Stomach (tissue), 19 donors: ENCODE measurements at places on chromosomes 5 and 9.

DNA sequence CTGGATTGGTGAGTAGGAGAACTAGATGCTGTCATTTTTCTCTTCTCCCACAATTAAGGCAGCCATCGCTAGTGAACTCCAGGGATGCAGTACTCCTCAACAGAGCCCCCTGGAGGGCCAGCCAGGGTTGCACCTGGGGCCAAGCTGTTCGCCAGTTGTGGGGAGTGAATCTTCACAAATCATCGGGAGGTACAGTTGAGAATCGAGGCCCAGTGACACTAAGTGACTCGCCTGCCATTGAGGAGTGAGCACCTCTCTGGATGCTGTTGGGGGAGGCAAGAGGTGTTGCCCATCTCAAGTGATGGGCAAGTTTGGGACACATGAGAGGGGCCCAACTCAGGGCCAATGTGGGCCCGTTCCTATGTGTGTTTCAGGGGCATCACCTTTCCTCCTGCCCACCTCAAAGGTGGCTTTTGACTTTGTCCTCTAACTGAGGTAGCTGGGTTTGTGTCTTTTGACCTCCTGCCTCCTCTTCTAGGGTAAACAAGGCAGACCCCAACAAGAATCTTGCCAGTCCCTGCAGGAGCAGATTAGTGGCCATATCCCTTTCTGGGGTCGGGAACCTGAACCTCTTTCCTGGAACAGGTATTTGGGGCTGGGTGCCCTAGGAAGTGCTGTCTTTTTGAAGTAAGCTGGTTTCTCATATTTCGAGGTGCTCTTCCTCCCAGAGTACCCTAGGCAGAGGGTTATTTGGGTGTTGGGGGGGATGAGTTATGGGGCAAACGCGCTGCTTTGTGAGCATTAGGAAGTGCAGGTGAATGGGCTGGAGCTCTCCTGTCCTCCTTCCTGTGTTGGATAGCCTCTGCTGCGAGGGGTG is 181.2 kb downstream of the MACROH2A1 start:
- no peaks in the 10 kb centered on the region for H3K27me3 ChIP-seq
- no peak overlapping the region for H3K4me3 ChIP-seq
- DNase-seq: no peak
- H3K4me1 ChIP-seq: no peaks in the 10 kb centered on the region
- no peaks in the 10 kb centered on the region for H3K36me3 ChIP-seq
- H3K27ac ChIP-seq: no peak overlapping the region

DNA sequence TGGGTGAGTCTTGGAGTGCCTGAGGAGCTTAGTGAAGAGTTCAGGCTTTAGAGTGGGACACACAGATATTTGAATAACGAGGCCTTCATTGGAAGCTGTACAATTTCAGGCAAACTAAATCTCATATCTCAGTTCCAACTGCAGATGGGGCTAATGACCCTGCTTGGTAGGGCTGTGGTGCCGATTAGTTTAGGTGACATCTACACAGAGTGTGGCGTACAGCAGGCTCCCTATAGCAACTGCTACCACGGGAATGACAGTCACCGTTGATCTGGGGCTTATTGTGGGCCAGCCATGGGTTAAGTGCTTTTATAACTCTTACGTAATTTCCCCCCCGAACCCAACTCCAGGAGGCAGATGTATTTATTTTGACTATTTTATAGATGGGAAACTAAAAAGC is 70.8 kb downstream of the FAT2 start:
- no peaks in the 10 kb centered on the region for H3K27me3 ChIP-seq
- no peak for DNase-seq
- no peak overlapping the region for H3K4me3 ChIP-seq

GRCh38 chr5:155106221-155106620 is 92.7 kb downstream of the KIF4B start:
- no peaks in the 10 kb centered on the region for H3K36me3 ChIP-seq
- H3K4me1 ChIP-seq: no peaks in the 10 kb centered on the region
- no peak overlapping the region for H3K27ac ChIP-seq
- no peak overlapping the region for H3K4me3 ChIP-seq

DNA sequence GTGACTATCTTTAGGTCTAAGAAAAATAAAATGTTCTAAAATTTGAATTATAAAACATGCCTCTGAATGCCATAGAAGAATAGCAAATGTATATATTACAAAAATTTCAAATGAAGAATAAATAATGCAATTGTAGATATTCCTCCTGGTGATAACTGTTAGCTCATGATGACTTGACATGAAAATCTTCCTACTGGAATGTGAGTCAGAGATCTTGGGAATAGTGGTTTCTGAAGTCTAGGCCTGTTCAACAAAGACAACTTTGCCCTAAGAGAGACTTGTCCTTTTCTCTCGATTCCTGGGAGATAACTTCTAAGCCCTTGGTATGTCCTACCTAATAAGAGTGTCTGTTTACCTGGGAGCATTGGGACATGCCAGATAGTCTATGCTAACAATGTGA is 746.3 kb upstream of the RIOK2 start:
- no peaks in the 10 kb centered on the region for H3K4me1 ChIP-seq
- no peak overlapping the region for H3K4me3 ChIP-seq
- no peak overlapping the region for H3K27ac ChIP-seq

DNA sequence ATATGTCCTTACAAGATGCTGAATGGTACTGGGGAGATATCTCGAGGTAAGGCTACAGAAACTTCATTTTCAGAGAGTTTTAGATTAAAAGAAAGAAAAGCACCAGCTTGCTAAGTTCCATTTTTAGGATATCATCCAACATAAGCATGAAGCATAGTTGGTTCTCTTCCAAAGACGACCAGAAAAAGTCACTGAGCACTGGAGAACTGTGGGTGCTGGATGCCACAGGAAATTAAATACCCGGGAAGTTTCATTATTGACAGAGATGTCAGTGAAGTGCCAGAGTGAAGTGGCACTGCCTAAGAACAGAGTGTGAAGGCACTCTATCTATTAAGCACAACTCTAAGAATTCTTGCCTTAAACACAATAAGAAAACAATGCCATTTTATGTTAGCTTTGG is 76.8 kb downstream of the PIK3R1 start:
- no peak overlapping the region for H3K27ac ChIP-seq
- no peaks in the 10 kb centered on the region for H3K27me3 ChIP-seq
- H3K4me3 ChIP-seq: no peak overlapping the region
- peaks cover 24% of the 10 kb centered on the region for H3K4me1 ChIP-seq
- DNase-seq: no peak

- no peak overlapping the region for H3K4me3 ChIP-seq
- H3K36me3 ChIP-seq: no peaks in the 10 kb centered on the region
- H3K4me1 ChIP-seq: no peaks in the 10 kb centered on the region
Observed at GRCh38 chr5:173458828-173459609, 130.8 kb upstream of the STC2 start.

DNA sequence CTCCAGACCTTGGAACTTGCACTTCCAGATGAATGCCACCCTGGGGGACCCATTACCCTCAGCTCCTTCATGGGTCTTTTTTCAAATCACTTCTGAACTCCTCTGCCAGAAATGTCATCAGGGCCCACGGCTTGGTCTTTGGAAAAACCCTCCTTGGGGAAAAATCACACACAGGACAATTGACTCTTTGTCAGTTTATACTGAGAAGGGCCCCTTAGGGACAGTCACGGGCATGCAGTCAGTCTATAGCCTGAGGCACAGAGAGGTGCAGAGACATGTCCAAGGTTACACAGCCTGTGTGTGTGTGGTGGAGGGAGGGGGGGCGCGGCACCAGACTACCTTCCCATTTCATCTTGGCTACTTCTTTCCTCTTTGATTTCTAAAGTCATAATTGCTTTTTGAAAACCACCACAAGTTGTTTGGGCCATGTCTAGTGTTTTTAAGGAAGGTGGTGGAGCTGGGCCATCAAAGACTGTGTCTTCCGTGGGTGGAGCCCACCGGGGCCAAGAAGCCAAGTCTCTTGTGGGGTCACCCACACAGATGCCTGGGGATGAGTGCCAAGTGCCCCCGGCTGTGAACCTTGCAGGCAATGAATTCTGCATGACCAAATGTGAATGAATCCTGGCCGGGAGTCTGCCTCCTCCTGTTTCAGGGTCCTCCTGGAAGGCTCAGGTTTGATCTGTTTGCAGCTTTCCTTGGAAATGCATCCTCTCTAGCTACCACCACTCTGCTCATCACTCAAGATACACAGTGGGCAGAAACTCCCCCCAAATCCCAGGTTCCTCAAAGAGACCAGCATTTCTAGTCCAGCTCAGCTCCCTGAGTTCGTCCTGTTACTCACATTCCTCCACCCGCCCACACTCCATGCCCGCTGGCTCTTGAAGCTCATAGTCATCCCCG is 200.1 kb upstream of the TBC1D2 start:
- H3K4me3 ChIP-seq: no peak overlapping the region
- no peak for DNase-seq
- no peaks in the 10 kb centered on the region for H3K4me1 ChIP-seq
- no peaks in the 10 kb centered on the region for H3K36me3 ChIP-seq
- no peaks in the 10 kb centered on the region for H3K27me3 ChIP-seq

GRCh38 chr5:128402506-128402905 is 135.5 kb downstream of the FBN2 start:
- H3K4me1 ChIP-seq: no peaks in the 10 kb centered on the region
- H3K27me3 ChIP-seq: no peaks in the 10 kb centered on the region
- DNase-seq: no peak

- no peak for DNase-seq
- H3K4me1 ChIP-seq: no peaks in the 10 kb centered on the region
- no peak overlapping the region for H3K27ac ChIP-seq
- H3K36me3 ChIP-seq: no peaks in the 10 kb centered on the region
- H3K4me3 ChIP-seq: no peak overlapping the region
- no peaks in the 10 kb centered on the region for H3K27me3 ChIP-seq
Observed at GRCh38 chr5:164597293-164597900, 1092.0 kb downstream of the MAT2B start.

GRCh38 chr9:135500525-135501260 is at the start of gene MRPS2:
Gene MRPS2, plus strand, starts transcription at chr9:135500682. Its CDS starts 29 bp downstream, at chr9:135500711.
- peak within 1 kb of the TSS; percentile 85 for H3K27ac ChIP-seq
- H3K4me1 ChIP-seq: peaks cover 33% of the 10 kb centered on the region
- DNase-seq: peak; percentile 97

DNA sequence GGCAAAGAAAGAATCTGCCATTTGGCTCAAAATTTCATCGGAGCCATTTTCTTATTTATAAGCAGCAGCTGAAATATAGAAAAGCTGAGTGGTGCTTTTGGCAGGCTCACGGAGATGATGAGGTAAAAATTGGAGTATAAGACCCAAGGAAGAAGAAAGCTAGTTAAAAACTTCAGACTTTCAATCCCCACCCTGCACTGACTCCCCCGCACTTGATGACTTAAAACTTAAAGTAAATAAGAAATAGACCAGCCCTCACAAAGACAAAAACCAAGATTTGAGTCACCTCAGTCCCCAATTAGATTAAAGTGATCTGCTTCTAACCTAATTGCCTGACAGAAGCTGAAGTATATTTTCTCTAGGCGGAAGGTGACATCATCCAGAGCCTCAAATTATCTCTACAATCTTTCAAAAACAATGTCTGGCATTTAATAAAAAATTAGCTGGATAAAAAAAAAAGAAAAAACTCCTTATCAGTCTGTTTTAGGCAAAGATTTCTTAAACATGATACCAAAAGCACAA is 124.0 kb upstream of the PJA2 start:
- no peaks in the 10 kb centered on the region for H3K4me1 ChIP-seq
- no peak overlapping the region for H3K27ac ChIP-seq
- no peak for DNase-seq

- no peak for DNase-seq
- H3K4me1 ChIP-seq: no peaks in the 10 kb centered on the region
- H3K27me3 ChIP-seq: no peaks in the 10 kb centered on the region
- no peak overlapping the region for H3K27ac ChIP-seq
- H3K36me3 ChIP-seq: no peaks in the 10 kb centered on the region
Observed at GRCh38 chr9:88723751-88724150, 188.8 kb downstream of the NXNL2 start.

DNA sequence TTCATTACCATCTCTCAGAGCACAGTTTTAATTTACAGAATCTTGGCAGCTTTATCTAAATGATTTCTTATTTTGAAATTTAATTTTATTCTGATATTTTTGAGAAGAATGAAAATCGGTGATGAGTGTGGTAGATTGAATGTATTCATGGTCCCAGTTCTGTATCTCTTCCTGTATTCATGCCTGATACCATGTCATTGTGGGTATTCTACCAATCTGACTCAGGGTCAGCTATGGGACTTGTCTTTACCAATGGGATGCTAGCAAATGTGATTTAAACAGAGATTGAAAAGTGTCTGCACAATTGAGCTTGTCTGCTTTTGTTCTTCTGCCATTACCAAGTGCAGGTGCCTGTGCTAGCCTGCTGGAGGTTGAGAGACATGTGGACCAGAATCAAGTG is 17.8 kb upstream of the ZNF618 start:
- H3K4me1 ChIP-seq: no peaks in the 10 kb centered on the region
- no peak overlapping the region for H3K4me3 ChIP-seq
- no peak overlapping the region for H3K27ac ChIP-seq
- H3K27me3 ChIP-seq: no peaks in the 10 kb centered on the region
- DNase-seq: no peak

GRCh38 chr5:167798448-167798847 is 493.0 kb upstream of the WWC1 start:
- no peaks in the 10 kb centered on the region for H3K36me3 ChIP-seq
- DNase-seq: no peak
- no peaks in the 10 kb centered on the region for H3K4me1 ChIP-seq
- no peak overlapping the region for H3K27ac ChIP-seq

DNA sequence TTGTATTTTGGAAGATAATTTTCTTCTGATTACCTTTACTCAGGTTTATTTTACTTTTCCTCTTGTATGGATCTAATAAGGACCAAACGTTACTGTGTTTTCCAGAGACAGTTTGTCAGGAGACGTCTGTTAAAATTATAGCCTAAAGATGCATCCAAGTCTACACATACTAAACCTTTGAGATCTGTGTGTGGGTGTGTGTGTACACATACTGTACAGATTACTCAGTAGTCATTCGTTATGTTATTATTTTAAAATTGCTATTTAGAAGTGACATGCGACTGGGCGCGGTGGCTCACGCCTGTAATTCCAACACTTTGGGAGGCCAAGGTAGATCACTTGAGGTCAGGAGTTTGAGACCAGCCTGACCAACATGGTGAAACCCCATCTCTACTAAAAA is 51.6 kb upstream of the CNTLN start:
- H3K27ac ChIP-seq: no peak overlapping the region
- DNase-seq: no peak
- no peaks in the 10 kb centered on the region for H3K4me1 ChIP-seq
- no peaks in the 10 kb centered on the region for H3K36me3 ChIP-seq

DNA sequence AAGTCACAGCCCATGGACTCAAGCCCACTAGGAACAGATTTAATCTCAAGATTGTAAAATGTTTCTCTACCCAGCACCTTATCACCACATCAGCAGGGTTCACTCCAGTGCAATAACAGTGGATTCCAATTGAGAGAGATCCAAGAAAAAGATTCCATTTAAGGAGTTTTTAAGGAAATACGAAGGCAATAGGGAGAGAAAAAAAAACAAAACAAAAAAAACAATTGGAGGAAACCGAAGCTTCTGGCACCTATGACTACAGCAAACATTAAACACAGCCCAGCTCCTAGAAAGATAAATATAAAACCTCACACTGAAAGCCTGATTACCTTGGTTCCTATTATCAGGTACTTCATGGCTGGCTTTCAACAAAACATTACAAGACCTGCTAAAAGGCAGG is 192.7 kb downstream of the DAB2IP start:
- no peak overlapping the region for H3K27ac ChIP-seq
- H3K4me3 ChIP-seq: no peak overlapping the region
- H3K4me1 ChIP-seq: peaks cover 9% of the 10 kb centered on the region
- no peaks in the 10 kb centered on the region for H3K36me3 ChIP-seq
- H3K27me3 ChIP-seq: no peaks in the 10 kb centered on the region
- no peak for DNase-seq

- no peak overlapping the region for H3K27ac ChIP-seq
- no peak overlapping the region for H3K4me3 ChIP-seq
- no peaks in the 10 kb centered on the region for H3K27me3 ChIP-seq
- no peaks in the 10 kb centered on the region for H3K36me3 ChIP-seq
- no peak for DNase-seq
Observed at GRCh38 chr5:80125022-80125961, 90.1 kb downstream of the THBS4 start.
